Hypothalamus (tissue), 51 donors: ENCODE measurements at places on chromosomes 7 and 10.

DNA sequence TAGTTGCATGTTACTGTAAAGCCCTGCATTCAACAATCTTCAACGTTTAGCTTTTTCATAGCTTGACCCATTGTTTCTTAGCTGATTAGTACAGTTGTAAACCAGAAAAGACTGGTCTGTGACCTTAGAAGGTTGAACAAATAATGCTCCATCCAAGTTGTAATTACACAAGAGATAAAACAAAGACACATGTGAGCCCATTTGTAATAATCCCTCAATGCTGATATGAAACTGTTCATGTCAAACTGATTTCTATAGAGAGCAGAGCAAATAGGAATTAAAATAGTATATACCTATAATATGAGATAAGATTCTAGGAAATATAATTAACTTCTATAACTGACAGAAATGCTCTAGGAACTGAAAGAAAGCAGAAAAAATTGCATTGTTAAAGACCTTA is 94.7 kb upstream of the SLC25A13 start:
- no peak for DNase-seq

GRCh38 chr7:75711656-75712514 is 26.9 kb downstream of the HIP1 start:
- DNase-seq: no peak

DNA sequence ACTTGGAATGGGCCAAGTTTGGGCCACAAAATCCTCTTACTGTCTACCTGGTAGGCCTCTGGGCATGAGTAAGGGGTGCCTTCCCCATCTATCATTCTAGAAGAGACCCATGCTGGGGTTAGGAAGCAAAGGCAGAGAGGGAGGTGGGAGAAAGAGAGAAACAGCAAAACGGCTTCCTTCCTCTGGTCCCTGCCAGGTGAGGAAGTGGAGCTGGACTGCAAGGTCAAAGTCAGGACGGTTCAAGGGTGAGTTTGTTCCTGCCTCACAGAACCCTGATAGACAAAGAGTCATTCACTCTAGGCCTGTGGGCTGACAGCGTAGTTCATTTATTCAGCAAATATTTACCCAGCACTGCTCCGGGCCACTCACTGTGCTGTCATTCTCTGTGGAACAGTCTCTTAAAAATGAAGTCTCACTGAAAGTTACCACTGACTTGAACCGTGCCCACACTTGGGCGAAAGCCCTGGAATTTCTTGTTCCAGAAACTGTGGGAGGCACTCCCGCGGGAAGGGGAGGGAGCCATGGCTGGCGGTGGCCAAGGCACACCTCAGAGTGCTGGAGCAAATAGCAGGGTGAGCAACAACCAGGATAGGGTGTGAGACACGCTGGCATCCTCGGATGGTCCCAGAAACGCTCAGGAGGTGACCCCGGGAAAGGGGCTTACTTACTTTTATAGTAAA is 26.2 kb upstream of the ECHDC3 start:
- peak; percentile 37 for DNase-seq

- no peak for DNase-seq
These were observed 221.0 kb upstream of the FZD1 start for GRCh38 chr7:91043186-91043585.

- DNase-seq: no peak
These were observed 212.7 kb upstream of the ZNF804B start for GRCh38 chr7:88546808-88547207.

DNA sequence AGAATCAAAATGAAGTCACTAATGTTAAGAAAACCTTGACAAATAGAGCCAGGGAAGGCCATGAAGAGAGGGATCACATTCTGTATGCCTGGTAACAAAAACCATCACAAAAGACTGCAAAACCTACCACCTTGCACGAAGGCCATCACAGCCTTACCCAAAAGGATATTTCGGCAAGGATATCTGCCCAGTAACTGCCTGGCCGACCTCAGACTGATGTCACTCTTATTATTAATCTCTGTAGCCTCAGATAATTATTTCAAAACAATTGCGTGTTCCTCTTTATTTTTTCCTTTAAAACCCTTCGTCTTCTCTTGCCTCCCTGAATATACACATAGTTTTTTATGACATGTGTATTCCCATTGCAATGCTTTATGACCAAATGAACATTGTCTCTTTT is 52.5 kb downstream of the CDC14C start:
- DNase-seq: no peak

- DNase-seq: no peak
These were observed 98.5 kb downstream of the WDR11 start for GRCh38 chr10:120949609-120950031.

DNA sequence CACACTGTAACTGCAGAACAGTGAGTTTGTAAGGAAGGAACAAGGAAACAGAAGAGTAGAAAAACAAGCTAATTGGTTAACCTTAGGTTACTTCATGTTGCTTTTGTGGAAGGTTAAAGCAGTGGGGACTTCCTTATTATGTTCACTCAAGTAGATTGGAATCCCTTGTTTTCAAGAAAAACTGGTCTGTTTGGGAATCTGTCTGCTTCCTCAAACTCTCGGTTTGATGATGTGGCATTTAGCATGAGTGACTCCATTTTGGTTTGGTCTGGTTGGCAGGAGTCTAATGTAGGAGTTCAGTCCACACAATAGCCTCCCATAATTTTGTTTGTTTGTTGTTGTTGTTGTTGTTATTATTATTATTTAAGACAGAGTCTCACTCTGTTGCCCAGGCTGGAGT is 3.8 kb upstream of the TRIM56 start:
- no peak for DNase-seq

DNA sequence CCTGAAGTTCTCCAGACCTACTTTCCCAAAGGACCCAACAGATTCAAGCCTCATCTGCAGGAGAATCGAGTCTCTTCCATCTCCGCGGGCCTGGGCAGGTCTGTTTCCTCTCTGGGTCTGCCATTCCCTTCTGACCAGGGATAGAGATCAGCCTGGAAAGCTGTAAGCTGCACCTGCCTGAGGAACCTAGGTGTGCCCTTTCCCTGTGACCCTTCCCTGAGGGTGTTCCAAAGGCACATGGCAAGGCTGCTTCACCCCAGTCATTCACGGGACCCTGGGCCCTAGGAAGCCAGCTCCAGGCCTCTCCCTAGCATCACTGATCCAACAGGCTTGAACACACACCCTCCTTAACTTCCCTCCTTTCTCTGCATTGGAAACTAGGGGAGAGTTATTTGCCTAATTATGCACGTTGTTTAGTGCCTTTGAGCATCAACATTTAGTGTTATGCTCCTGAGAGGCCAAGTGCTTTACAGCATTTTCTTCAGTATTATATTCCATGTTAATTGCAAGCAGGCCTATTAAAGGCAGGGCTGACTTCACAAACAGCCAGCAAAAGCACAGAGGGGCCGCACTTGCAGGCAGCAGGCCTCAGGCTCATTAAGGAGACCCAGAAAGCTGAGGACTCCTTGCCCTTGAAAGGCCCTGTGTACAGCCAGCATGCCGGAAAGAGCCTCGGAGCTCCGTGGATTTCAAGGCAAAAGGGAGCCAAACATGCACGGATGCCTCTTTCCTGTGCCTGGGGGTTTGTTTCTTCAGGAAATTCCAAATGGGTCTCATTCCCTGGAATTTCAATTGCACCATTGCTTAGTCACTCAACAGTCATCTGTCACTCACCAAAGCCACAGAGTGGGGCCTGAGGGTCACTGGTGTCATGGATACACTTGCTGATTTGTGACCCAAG is 91.0 kb upstream of the FAM20C start:
- DNase-seq: no peak

DNA sequence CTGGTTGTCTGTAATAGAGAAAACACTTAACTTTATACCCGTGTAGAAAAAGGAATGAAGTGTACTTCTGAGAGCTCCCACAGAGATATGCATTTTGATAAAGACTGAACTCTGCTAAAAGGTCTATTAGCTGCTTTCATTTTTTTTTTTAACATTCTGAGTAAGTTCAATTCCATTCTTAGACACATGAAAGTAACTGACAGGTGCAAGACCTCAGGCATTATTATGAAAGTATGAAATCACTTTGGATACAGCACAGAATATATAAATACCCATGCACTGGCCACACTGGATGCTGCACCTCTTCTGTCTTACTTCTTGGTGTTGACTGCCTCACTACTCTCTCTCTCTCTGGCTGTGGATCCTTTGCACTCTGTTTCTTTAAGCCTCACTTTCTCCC is 46.2 kb downstream of the VWDE start:
- DNase-seq: no peak

DNA sequence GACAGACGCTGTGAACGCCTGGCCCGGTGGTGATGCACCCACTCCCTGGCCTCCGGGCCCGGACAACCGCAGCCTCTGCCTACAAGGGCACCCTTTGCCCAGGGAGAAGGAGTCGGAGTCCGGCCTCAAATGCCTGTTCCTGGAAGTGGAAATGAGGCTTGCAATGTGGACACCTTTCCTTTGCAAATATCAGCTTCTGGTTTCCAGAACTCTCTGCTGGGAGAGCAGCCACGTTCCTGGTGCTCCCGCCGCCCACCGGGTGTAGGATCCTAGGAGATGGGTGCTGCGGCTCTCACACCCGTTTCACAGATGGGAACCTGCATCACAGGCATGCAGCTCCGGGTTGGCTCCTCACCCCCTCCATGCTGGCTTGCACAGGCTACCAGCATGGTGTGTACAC is 2.9 kb downstream of the FOXL3 start:
- DNase-seq: no peak
